NCI-H1436 (cell line): ENCODE measurements at places on chromosomes 13 and 19.

- DNase-seq, result no peak
Measured at GRCh38 chr13:44373601-44374347, at the start of gene SERP2. Gene SERP2 (plus strand): TSS chr13:44373824. CDS start chr13:44374026, 202 bp downstream.

- no peak for DNase-seq
Measured at GRCh38 chr19:46355234-46356148, 8.6 kb downstream of the PPP5C start.

DNA sequence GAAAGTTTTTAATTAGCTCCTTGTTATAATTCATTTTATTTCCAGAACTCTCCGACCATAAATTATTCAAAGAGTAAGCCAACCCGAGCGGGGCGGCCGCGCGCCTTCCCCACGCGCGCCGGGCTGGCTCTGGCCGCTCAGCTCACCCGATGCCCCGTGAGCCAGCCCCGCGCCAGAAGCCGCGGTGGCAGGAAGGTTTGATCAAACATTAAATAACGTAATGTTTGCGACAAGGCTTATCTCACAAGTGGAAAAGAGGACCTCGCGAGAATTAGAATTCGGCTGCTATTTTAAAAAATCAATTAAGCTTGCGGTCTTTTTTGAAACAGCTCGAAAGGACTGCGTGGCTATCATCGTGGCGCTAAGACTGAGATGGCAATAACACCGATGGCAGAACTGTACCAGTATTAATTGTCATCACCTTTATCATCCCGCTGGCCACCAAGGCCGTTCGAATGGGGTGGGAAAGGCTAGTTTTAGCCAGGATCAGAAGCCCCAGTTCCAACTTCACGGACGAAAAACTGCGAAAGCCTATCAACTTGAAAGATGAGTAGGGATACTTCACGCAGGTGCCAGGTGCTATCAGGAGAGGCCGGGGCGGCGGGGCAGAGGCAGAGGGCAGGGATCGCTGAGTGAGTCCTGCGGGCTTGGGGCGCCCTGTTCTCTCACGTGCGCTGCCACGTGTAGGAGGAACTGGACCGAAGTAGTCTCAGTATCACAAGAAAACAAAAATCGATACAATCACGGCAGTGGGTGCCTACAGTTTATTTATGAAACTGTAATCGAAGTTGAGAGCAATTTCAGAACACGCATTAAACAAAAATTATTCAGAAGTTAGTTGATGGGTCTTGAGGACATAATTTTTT is 6.4 kb downstream of the POU4F1 start:
- no peak for DNase-seq

DNA sequence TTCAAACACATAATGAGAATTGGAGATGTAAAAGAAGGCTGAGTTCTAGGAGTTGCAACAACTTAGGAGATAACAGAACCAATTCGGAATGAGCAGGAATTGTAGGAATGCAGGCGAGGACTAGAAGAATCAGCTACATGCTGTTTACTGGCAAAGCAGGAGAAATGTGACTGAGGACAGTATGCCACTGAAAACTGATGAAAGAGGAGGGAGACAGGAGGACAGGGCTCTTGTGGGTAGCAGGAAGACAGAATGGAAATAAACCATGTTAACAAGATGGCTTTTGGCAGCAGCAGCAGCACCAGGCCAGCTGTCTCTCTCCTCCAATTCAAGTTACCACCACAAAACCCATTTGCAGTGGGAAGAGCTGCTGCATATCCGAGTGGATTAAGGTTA is 91.0 kb upstream of the SLC15A1 start:
- no peak for DNase-seq

- DNase-seq, result no peak
Measured at GRCh38 chr19:42272989-42273406, 3.9 kb downstream of the CIC start.

GRCh38 chr19:30428092-30428680 is 56.0 kb downstream of the ZNF536 start:
- DNase-seq, result peak; percentile 84

DNA sequence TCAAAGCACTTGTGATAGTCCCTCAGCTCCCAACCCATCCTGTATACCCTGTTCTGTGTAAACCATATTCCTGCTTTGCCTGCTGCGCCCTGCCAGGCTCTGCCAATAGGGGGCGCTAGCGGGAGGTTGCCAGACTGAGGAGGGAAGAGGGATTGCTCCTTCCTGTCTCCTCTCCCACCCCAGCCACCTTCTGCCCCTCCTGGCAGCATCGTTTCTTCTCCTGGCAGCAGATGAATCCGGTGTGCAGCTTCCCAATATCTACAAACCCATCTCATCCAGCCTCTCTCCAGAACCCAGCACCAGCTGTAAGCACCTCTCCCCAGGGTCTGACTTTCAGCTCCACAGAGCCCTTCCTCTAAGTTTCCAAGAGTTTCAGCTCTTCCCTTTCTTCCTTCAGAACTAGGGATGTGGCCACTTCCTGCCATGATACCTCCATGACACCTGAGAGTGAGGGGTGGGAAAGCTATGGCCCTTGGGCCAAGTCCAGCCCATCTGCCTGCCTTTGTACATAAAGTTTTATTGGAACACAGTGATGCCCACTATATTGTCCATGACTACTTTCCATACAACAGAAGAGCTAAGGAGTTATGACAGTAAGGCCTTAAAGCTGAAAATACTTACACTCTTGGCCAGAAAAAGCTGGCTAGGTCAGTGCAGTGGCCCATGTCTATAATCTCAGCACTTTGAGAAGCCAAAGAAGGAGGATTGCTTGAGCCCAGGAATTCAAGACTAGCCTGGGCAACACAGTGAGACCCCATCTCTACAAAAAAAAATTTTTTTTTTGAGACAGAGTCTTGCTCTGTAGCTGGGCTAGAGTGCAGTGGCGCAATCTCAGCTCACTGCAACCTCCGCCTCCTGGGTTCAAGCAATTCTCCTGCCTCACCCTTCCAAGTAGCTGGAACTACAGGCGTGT is 34.5 kb upstream of the ATP1A3 start:
- DNase-seq, result no peak

DNA sequence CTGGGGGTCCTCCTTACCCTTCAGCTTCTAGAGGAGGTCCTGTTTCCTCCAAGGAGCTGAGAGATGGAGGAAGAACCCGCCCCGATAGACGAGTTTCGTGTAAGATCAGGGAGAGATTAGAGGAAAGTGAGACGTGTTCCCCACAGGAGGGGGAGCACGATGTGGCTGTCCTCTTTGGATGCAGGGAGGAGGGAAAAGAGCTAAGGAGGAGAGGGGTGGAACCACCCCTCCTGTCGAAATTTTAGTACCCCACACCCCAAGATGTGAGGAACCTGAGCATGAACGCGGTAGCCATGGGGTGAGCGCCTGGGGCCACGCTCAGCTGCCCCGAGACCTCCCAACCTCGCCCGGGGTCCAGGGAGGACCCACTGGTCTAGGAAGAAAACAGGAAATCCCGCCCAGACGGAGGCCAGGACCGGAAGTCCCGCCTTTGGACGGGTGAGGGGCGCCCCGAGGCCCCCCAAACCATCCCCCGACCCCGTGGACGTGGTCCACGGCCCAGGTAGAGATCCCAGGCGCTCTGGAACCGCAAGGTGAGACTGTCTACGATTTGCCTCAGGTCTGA is 1.2 kb downstream of the AKT1S1 start:
- DNase-seq, result peak; percentile 72

- no peak for DNase-seq
Measured at GRCh38 chr19:7911508-7912143, 3.0 kb upstream of the TGFBR3L start.

- DNase-seq, result no peak
Measured at GRCh38 chr19:1278713-1279660, 3.7 kb downstream of the FAM174C start.

DNA sequence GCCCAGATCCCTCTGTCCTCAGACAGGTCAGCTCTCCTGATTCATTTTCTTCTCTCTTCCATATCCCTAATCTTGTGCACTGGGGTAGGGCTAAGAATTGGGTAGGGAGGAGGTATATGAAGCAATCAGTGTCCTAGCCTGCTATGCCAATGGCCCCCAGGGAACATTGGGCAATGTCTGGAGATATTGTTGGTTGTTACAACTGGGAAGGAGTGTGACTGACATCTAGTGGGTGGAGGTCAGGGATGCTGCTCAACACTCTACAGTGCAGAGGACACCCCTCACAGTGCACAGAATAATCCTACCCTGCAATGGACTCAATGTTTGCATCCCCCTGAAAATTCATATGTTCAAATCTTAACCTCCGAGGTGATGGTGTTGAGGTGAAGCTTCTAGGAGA is 57.5 kb downstream of the CPAMD8 start:
- peak; percentile 2 for DNase-seq

DNA sequence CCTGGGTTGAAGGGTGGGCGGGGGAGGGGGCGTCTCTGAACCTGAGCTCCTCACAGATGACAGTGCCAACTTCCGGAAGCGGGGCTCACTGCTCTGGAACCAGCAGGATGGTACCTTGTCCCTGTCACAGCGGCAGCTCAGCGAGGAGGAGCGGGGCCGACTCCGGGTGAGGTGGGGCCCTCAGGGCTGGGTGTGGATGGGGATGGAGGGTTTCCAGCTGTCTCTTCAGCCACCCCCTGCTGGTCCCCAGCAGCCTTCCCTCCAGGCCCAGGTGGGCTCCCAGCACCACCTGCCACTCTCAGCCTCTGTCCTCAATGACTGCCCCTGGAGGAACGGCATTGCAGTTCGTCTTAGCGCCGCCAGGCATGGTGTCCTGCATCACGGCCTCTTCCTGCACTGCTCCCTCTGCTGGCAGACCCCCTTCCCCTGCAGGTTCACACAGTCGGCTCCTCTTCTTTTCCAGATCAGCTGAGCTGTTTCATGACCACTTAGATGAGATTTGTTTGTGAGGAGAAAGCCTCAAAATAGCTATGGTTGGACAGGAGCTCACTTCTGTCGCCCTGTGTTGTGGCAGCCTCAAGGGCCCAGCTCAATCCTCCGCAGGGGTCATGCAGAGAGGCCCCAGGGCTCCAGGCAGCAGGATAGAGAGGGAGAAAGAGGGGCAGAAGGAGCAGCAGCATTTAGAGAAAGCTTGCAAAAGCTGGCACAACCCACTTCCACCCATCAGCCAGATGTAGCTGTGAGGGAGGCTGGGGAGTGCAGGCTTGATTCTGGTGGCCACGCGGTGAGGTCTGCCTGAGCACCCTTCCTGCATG is 2.5 kb upstream of the GARIN5A start:
- no peak for DNase-seq

DNA sequence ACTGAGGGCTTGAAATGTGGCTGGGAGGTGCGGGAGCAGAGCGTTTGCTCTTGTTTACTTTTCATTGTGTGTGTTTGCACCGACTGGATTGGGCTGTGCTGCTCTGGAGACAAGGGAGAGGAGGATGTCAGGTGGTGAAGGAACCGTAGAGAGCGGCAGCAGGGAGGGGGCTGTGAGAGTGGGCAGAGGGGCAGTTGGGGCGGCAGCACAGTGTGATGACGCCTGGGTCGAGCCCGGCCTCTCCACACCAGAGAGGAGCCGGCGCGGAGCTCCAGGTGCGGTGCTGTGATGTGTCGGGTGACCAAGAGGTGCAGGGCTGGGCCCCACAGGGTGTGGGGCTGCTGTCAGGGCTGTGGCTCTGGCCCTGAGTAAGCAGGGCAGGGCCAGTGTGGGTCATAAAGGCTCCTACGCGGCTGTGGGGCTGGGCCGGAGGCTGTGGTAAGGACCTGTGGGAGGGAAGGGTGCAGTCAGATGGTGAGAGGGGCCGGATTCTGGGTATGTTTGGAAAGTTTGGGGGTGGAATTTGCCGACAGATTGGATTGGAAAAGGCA is 10.5 kb downstream of the NAXD start:
- DNase-seq, result no peak

GRCh38 chr13:40251343-40252032 is 415.0 kb downstream of the FOXO1 start:
- no peak for DNase-seq

GRCh38 chr19:23916991-23917390 is 2.3 kb downstream of the ZNF726 start:
- DNase-seq, result no peak

GRCh38 chr19:12578641-12579040 is 27.4 kb upstream of the ZNF564 start:
- DNase-seq, result no peak

DNA sequence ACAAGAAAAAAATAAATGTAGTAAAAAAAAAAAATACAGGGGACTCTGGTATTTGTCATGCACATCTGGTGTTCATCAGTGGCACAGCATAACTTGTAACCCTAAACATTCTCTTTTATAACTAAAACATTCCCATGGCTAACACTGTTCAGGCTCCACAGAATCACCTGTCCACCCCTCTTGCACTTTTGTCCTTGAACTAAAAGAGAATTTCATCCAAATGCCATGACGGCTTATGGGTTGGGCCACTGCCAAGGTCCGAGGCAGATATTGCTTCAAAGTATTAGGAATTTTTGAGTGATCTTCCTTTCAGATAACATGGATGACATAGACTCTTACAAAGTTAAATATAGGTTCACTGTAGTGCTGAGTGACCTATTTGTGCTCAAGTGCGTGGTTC is 25.7 kb upstream of the SERP2 start:
- no peak for DNase-seq
